ENCODE measurements at places on chromosomes 3 and 15.
A peak's percentile ranks its signal among the peaks of the same experiment; 100 is the strongest.

DNA sequence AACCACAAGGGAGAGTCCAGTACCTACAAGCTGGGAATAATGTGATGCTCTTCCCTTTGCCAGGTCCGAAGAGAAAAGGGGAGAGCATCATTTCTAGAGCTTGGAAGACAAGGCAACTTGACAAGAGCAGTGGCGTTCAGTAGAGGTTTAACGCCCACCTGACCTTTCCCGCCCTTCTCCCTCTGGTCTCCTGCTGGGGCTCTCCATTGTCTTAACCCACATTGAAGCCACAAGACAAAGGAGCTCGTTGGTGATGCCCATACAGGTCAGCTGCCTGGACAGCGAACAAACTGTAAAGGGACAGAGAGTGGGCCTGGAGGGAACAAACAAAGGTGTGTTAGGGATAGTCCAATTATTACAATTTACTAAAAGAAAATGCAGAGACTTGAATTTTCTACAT lies 13.1 kb upstream of the DUT start:
- DNase-seq: no peak

DNA sequence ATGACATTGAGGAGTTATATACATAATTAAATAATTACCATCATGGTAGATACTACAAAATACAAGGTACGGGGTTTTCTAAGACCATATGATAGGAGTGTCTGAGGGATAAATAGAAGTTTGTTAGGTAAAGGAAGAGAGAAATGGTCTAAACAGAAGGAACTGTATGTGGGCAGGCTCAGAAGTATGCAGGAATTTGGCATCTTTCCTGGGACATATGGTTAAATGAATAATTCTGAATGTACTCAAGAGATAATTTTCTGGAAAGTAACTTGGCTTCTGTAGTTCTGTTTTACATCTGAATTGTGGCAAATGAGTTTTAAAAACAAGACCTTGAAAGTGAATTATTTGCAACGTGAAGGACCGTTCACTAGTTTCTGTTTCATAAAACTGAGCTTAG lies 17.5 kb downstream of the LMCD1 start:
- no peak for DNase-seq

DNA sequence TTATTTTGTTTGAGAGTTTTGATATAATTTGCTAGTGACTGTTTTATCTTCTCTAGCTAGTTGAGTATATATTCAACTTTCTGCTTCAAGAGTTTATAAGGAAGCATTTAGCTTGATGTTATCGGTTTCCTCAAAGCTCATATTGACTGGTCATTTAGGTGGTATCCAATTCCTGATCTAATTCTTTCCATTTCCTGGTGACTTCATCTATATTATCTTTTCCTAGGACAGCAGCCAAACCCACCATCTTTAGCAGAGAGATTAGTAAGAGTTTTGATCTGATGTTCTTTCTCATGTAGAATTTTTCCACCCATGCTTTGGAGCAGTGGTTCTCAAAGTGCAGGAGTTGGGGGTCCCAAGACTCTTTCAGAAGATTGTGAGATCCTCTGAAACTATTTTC lies 148.6 kb upstream of the STT3B start:
- DNase-seq: no peak

GRCh38 chr3:16724487-16724886 lies 119.3 kb upstream of the DAZL start:
- DNase-seq: no peak

DNA sequence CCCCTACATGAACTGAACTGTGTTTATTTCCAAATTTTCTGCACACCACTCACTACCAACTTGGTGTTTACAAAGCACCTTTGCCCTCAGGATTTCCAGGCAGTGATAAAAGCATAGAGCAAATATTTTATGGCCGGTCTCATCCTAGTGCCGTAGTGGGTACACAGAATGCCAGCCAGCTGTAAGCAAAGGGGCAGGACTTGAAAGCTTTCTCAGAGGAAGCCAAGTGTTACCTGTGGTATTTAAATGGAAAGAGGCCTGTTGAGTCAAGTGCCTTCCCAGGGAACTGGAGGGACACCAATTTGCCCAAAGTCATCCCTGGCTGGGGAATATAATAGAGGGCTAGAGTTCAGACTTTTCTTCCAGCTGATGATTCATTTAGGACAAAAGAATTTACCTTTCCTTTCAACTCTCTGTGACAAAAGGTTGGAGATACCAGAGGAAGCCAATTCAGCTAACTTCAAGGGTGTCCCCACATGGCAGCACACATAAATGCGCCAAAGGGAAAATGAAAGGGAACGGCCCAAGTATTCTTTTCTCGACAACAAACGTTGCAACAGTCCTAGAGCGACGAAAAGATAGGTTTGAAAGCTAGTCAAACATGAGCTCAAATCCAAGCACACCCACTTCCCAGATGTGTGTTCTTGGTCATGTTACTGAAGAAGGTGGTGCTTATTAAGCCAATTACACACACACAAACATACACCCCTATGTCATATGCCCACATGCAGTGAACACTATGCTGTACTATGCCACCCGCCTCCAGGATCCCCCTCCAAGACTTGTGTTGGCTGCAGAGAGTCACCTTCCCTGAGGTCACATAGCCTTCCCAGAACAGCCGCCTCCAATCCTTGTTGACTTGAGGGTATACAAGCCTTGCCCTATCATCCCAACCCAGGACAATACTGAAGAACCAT lies 27.7 kb downstream of the MAGI1 start:
- DNase-seq: no peak

- peak; percentile 76 for DNase-seq
Measured at GRCh38 chr3:53255775-53256703, at the start of gene TKT. Gene TKT (minus strand): TSS chr3:53256022. CDS start chr3:53255942, 80 bp downstream.

DNA sequence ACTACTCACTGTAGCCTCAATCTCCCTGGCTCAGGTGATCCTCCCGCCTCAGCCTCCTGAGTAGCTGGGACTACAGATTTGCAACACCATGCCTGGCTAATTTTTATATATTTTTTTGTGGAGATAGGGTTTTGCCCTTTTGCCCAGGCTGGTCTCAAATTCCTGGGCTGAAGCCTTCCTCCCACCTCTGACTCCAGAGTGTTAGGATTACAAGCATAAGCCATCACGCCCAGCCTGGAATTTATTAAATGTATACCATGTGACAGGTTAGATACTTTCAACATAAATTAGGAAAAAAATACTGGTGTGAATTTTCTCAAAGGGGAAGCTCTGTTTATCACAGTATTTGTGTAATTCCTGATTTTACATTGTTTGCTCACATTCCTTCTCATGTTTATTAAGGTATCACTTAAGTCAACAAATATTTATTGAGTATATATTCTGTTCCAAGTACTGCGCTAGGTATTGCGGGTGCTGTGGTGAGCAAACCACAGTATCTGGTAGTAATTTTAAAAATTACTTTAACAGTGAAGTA lies 24.8 kb downstream of the PPP4R2 start:
- DNase-seq: no peak

DNA sequence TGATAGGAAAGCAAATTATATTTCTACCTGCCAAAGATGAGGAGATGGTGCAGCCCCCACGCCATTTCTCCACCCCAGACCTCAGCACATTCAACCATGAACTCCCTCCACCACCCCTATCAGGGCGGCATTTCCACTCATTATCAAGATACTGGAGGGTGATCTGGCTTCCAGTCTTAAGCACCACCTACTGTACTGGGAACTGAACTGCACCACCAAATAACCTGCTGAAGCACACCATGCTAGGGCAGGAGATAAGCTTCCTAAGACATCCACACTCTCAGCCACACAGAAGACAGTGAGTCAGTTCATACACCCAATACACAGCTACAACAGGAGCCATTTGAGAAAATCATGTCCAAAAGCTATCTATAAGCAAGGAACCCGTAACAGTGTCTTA lies 98.8 kb downstream of the FGF7 start:
- DNase-seq: no peak

DNA sequence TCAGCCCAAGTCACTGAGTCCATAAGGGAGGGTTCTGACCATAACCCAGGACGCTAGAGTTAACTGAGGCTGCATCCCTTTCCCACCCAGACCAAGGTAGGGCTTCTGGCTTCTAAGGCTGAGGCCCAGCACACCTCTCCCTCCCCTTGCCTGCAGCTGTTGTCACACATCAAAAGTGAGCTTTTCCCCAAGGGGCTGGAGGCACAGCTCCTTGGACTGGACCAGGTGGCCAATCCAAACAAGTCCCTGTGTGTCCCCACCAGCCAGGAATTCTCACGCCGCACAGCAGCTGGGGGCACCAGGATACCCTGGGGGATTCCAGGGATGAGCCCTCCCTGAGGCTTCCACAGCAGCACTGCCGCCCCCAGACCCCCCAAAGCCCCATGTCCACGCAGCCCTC lies 22.3 kb upstream of the ISLR2 start:
- DNase-seq: no peak

DNA sequence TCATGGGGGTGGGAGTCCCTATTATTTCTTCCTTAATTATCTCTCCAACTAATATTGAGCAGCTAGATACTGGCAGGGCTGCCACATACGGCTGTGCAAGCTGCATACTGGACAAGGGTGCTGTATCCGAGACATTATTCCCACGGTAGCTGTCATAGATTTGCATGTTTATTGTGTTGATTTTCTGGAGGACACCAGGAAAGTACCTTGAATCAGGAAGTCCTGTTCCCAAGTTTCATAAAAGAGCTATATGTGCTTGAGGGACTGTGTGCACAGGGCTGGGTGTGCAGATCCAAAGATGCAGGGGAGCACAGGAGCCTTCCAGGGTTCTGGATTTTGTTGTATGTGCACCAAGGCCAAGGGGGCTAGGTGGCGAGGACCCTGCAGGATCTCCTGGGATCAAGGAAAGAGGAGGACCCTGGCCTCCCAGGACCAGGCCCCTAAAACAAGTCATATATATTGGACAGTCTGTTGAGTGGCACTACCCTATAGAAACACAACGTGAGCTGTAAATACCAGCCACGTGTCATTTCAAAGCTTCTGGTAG lies 119.2 kb upstream of the ALDH1A3 start:
- DNase-seq: peak; percentile 22

DNA sequence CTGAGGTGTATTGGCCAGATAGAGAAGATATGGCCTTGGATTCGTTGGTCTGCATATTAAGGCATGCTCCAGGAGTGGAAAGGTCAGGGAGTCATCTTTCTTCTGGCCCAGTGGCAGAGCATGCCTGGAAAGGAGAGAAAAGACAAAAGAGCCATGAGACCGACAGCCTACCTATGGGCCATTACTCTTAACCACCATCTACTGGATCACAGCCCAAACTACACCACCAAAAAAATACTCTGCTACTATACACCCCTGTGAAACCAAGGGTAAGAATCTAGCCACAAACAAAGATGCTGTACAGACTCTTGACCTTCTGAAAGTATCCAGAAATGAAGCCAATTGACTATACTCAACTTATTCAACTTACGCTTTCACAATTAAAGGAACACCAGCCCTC lies 96.1 kb upstream of the PLSCR5 start:
- DNase-seq: no peak

DNA sequence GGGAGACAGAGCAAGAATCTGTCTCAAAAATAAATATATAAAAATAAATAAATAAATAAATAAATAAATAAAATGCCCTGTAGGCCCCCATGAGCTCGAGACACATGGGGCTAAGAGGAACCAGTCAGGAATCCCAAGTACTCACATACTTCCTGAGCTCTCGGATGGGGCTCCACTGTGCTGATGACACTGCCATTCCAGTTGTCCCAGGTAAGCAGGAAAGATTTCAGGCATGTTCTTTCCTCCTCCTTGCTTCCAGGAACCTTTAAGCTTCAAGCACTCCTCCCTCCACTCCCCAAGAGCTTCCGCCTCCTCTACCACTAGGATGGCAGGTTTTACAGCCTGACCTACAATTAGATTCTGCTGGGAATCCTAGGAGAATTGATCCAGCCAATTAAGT lies 113.4 kb downstream of the SLC49A4 start:
- DNase-seq: no peak

DNA sequence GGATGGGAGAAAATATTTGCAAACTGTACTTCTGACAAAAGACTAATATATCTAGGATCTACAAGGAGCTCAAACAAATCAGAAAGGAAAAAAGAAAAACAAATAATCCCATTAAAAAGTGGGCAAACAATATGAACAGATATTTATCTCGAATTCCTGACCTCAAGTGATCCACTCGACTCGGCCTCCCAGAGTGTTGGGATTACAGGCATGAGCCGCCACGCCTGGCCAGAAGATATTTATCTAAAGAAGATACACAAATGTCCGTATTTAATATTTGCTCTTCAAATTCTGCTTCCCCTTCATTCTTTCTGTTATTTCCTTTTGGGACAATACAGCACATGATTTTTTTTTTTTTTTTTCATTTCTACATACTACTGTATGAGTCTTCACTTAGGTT lies 151.7 kb upstream of the GRM7 start:
- no peak for DNase-seq

GRCh38 chr3:53719796-53720195 lies 126.4 kb downstream of the CHDH start:
- DNase-seq: no peak

GRCh38 chr3:8622873-8623691 lies 21.5 kb downstream of the SSUH2 start:
- DNase-seq: peak; percentile 77

DNA sequence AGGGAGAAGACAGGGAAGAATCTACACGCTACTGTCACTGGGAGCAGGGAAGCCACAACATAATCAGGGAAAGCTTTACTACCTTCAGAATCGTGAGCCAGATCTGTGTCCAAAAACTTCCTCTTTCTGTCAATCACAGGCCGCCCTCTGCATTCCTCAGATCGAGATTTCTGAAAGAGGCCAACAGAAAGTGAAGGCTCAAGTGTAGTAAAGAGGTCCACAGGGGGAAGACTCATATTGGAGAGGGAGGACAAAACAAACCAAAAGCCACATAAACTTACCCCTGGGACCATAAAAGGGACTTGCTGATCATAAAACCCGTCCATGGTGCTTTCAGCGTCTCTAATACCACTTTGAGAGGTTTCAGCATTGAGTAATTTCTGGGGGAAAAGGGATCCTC lies 3.3 kb downstream of the ETV5 start:
- no peak for DNase-seq

DNA sequence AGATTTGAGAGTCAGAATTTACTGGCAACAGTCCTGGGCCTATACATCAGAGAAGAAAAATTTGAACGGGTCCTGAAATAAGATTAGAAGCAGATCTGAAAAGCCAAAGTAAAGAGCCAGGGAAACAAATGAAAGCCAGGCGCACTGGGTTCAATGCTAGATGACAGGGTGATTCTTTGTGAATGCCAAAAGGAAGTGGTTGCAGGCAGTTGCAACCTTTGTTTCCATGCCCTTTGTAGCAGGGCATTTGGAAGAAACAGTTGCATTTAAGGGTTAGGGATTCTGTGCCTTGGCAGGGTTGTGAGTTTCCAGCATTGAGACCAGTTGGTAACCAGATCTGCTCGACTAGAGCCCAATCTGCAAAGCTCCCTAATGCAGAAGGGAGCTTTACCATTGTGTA lies 36.4 kb upstream of the MTHFS start:
- DNase-seq: no peak

- DNase-seq: no peak
Measured at GRCh38 chr15:53746101-53746500, 13.4 kb downstream of the WDR72 start.

GRCh38 chr3:9204253-9204992 lies 45.0 kb downstream of the SRGAP3 start:
- DNase-seq: peak; percentile 61

GRCh38 chr3:65669163-65669875 lies 369.4 kb downstream of the MAGI1 start:
- no peak for DNase-seq

- no peak for DNase-seq
Measured at GRCh38 chr3:2774481-2775249, 335.5 kb downstream of the IL5RA start.

Measured in posterior cingulate gyrus (tissue), 11 donors.